ENCODE measurements at places on chromosomes 11 and 22.

- no peak for DNase-seq
Measured at GRCh38 chr11:61392981-61393595, 701 bp downstream of the TMEM216 start.

- no peak for DNase-seq
Measured at GRCh38 chr11:94128291-94128745, 323 bp upstream of the PANX1 start.

DNA sequence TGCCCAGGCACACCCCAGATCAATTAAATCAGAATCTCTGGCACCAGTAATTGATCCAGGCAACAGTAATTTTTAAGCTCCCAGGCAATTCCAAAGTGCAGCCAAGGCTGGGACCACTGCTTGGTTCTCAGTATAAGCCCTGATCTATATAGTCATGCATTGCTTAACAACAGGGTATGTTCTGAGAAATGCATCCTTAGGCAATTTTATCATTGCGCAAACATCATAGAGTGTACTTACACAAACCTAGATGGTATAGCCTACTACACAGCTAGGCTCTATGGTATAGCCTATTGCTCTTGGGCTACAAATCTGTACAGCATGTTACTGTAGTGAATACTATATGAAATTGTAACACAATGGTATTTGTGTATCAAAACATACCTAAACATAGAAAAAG lies 651 bp upstream of the C11orf42 start:
- no peak for DNase-seq

- DNase-seq: no peak
Measured at GRCh38 chr22:48953103-48953720, 874.5 kb downstream of the BRD1 start.

DNA sequence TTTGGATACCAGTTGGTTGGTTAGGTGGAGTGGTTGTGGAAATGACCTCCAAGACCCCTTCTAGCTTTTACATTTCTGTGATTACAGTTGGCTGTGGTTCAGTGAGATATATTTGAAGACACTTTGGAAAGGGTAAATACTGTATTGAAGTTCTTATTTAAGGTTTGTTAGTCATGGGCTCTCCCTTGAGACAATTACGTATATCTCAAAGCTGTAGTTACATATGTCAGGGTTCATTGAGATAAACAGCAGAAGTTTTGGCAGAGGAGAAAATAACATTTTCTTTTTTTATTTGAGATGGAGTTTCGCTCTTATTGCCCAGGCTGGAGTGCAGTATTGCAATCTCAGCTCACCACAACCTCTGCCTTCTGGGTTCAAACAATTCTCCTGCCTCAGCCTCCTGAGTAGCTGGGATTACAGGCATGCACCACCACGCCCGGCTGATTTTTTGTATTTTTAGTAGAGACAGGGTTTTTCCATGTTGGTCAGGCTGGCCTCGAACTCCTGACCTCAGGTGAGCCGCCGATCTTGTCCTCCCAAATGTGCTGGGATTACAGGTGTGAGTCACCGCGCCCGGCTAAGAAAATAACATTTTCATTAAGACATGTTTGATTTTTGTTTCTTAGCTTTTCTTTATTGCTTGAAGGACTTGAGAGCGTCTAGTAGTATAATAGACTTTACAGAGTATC lies 1.9 kb downstream of the RNF121 start:
- DNase-seq: no peak

DNA sequence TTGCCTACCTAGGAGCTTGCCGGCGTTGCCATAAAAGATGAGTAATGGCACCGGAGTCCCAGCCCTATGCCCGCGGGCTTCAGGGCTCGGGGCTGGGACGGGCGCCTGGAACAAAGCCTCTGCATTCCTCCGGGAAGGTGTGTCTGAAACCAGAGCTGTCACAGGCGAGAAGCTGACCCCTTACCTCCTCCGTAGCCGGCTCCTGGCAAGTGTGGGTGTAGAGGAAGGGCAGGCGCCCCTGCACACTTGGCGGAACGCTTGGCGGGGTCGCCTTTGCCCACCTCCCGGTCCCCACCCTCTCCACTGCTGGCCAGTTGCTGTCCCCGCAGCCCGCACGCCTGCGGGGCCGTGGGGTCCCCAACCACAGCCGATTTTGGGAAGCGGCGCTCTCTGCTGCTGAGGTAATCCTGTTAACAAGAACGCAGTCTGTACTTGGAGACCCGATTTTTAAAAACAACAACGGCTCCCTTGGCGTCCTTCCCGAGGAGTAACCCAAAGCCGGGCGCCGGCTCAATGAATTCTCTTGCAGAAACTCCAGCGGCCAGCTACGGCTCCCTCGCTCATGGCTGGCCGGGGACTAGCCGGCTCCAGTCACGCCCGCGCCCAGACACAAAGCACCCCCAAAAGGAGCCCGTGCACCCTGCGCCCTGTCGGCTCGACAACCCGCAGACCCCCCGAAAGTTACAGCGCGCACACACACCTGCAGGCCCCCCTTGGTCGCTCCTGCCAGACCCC lies 89.2 kb downstream of the PLEKHA7 start:
- no peak for DNase-seq

DNA sequence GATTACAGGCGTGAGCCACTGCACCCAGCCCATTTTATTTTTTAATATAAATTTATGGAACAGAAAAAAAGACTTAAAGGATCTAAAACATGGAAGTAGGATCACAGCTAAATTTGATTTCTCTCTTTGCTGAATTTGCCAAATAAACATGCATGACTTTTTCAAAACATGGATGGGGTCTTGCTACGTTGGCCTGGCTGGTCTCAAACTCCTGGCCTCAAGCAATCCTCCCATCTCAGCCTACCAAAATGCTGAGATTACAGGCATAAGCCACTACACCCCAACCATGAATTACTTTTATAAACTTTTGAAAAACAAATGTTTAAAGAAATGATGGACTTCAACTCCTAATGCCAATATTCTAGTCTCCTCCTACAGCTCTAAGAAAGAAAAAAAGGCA lies 61.2 kb downstream of the PHF21A start:
- no peak for DNase-seq

DNA sequence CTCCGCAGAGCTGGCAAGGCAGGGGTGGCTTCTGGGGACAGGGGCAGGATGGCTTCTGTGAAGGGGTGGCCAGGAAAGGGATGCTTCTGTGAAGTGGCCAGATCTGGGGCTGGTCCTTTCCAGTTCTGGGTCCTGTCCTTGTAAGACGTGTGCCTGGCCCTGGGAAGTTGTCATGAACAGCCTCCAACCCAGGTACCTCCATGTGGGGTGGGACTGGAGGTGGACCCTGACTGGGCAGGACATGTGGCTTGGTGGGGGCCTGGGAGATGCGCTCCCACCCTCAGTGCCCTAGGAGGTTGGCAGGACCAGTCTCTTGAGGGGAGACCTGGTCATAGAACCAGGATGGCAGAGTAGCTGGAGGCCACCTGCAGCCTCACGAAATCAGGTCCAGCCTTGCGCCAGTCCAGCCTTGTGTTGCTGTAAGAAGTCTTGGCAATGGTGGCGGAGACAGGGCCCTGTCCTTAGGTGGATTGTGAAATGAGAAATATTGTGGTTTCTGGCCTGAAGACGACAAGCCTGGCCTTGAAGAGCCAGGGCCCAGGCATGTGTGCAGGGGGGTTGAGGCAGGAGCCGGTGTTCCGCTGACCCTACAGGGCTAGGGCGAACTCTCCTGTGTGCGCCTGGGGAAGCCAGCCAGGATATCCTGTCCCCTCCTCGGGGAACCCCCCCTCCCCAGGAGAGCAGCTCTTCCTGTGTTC lies 2.6 kb downstream of the KCNQ1 start:
- DNase-seq: no peak

GRCh38 chr11:118928870-118929500 lies 3.3 kb upstream of the BCL9L start:
- DNase-seq: no peak

- peak; percentile 92 for DNase-seq
Measured at GRCh38 chr11:9573052-9573774, at the start of gene WEE1. Gene WEE1 (plus strand): TSS chr11:9573670. CDS start chr11:9573934, 264 bp downstream.

DNA sequence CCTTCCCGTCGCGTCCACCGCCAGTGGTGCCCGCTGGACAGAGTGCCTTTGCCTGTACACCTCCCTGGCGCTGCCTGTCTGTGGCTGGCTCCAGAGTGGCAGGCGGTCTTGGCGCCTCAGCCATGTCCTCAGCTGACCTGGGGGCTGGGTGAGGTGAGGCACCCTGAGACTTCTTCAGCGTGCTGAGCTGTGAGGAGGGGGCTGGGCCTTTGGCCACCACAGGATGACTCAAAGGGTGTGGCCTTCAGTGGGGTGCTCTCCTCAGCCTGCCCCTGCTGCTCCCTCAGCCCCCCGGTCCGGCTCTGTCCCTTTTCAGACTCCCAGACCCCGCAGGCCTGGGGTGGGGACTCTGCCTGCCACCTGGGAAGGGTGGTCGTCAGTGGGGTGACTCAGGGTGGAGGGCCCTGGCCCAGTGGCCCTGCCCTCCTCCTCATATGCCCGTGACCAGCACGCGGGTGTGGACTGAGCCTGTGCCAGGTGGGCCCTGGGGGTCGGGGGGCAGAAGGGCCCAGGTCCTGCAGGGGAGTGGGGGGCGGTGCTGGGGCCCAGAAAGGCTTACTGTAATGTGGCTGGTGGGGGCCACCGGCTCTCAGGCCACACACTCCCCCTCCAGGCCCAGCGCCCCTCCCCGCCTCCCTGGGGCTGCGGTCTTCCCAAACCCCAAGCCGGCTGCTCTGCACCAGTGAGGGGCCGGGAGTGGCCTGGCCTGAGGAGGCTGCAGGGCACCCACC lies 15.9 kb downstream of the CRELD2 start:
- DNase-seq: no peak

- no peak for DNase-seq
Measured at GRCh38 chr11:44010789-44011251, 37.0 kb upstream of the ACCSL start.

GRCh38 chr11:32573228-32573627 lies 10.4 kb upstream of the EIF3M start:
- DNase-seq: no peak

DNA sequence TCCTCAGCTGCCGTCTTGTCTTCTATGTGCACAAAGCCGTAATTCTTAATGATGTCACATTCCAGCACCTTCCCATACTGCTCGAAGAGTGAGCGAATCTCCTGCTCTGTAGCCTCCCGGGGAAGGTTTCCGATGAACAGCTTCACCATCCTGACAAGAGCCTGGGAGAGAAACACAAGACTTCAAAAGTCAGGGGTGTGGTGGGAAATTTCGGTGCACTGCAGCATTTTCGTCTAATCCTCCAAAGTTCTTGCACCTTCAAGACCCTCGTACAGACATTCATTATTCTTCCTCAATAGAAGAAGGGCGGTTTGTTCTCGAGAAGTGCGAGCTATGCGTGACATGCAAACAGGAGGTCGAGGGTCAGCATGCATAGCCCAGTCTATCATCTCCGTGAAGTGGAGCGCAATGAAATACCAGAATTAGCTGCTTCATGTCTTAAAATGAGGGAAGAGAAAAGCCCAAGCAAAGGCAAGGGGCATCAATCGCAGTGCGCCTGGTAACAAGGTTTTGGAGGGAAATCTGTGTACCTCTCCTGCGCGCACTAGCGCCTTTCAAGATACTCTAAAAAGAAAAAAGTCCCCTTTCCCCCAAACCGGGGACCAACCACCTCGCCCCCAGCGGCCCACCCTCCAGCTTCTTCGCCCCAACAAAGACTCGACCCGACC lies 622 bp downstream of the RBM4B start:
- no peak for DNase-seq

DNA sequence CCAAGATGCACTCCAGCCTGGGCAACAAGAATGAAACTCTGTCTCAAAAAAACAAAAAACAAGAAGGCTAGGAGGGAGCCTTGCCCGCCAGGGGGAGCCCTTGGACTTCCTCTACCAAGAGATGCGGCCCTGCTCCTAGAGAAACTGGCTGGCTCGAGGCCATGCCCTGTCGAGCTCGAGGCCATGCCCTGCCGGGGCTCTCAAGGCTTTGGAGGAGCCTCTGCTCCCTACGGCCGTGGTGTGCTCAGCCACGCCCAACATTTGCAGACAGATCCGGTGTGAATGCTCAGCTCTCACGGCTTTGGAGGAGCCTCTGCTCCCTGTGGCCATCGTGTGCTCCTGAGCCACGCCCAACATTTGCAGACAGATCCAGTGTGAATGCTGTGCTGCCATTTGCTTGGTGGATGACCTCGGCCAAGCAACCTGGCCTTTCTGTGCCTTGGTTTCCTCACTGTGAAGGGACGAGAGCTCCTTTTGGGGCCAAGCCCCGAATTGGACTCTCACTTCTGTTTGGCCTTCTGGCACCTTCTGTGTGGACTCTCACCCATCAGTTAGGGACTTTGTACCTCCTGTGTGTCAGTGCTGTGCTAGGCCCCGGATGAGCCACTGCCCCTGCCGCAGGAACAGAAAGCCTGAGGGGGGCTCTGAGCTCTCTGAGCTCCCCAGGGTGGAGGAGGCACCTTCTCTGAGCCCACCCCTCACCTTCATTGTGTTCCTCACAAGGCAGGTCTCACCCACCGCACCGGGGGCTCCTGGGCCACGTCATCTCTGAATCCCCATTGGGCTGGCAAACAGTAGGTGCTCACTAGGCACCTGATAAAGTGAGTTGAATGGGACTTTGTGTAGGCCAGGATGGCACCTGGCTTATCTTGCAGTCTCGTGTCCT lies 14.1 kb downstream of the C11orf24 start:
- peak; percentile 83 for DNase-seq

DNA sequence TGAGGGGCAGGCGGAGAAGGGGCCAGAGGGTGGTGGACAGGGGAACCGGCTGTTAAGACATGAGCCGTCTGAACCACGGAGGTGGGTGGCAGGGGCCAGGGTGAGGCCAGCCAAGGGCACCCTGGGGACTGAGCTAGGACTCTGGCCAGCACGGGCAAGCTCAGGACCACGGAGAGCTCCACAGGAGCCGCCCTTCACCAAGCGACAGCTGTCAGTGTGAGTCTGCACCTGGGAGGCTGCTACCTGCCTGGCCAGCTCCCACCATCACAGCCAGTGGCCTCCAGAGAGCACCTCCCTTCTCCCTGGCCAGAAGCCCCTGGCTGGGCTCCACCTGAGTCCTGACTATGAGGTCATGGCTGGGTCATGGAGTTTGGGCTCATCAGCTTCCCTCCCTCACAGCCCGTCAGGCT lies 21.6 kb downstream of the MGAT3 start:
- no peak for DNase-seq

DNA sequence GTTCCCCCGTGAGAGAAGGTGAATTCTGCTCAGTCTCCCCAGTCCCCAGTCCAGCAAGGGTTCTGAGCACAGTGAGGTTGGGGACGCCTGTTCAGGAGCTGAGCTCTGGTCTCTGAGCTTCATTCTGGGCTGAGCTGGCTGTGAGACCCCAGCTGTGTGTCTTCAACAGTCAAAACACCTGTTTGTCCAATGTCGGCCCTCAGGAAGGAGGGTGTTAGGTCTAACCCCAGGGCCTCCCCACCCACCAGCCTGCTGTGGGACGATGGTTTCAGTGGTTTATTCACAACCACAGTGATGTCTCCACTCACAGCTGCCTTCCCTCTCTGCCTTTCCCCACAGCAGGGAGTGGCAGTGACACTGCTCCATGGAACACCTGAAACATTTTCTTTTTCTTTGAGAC lies 1282.9 kb downstream of the TBC1D22A start:
- DNase-seq: no peak

DNA sequence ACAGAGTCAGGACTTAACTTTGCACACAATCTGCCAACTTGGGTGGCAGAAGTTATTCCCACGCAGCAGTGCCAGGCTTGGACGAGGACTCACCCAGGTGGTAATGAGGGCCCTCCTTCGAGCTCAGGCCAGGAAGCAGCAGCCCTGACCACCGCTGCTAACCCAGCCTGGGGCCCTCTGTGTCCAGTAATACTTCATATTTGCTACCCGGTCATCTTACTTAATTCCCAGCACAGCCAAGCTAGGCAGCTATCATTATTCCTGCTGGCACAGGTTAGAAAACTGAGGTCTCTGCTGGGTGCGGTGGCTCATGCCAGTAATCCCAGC lies 15.4 kb upstream of the LRP5 start:
- DNase-seq: no peak

GRCh38 chr11:82927264-82927880 lies 25.8 kb downstream of the DDIAS start:
- no peak for DNase-seq

GRCh38 chr22:44707752-44708151 lies 5.7 kb downstream of the PRR5 start:
- no peak for DNase-seq

Data from activated CD4-positive, CD25-positive, alpha-beta regulatory T cell (primary cell).